NCI-H460 (cell line): ENCODE measurements at places on chromosomes 7 and 10. TPM values are rescaled to one million over a fixed set of nuclear protein-coding genes. Genes with fewer than 3 reads are reported as not detected.

KNDC1 gene
- 0.09 and 1.1 TPM in 2 replicates for total RNA-seq

TRIL gene
- 0.05 and 0.12 TPM in 2 replicates for total RNA-seq

PRR15 gene
- total RNA-seq: not detected in 2 replicates

TMEM130 gene
- total RNA-seq: not detected in 2 replicates

TMEM270 gene
- total RNA-seq: 0.55 TPM in 1 of 2 replicates, not detected in the other

RARRES2 gene
- total RNA-seq: not detected in 2 replicates

CTBP2 gene
- 75.1 and 77.3 TPM in 2 replicates for total RNA-seq

GLI3 gene
- 2.9 and 3.0 TPM in 2 replicates for total RNA-seq

DNA sequence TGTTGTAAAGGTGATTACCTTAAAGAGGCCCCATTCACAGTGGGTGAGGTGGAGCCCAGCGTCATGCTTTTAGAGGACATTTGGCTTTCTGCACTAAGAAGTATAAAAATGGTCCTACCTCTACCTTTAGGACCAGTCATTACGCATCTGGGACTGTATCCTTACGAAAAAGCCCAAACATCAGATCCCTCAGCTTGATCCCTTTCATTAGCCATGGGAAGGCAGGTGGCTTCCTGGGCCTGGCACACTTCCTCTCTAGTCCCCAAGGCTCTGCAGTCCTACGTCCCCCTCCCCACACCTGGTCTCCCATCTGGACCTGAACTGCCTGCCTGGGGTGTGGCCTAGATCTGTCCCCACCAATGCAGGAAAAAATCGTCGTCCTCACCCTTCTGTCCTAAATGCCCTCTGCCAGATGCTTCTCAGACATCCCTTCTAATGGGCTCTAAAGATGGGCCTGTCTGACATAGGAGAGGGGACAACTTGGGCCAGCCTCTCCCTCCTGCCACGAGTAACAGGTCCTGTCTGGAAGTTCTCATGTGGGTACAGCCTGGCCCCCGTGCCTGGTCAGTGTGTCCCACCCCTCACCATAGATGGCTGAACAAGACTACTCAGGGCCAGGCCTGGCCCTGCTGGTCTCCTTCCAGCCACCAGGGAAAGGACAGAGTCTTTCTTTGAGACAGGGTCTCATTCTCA is 11.8 kb upstream of the SLC18A3 start:
- DNase-seq: no peak

DNA sequence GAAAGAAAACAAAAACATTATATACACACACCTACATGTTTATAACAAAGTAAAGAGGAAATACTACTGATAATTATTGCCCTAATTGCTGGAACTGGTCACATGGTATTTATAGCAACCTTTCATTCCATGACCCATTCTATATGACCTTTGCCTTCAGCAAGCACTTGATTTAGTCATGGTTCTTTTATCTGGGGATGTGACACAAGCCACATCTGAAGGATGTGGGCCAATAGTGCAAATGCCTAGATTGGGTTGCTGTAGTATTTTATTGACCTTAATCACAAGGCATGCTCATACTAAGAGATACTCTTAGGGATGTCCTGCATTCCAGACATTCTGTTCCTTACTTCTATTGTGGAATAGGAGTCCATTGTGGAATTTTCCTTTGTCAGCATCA is 723.5 kb upstream of the POM121L12 start:
- no peak for DNase-seq

DNA sequence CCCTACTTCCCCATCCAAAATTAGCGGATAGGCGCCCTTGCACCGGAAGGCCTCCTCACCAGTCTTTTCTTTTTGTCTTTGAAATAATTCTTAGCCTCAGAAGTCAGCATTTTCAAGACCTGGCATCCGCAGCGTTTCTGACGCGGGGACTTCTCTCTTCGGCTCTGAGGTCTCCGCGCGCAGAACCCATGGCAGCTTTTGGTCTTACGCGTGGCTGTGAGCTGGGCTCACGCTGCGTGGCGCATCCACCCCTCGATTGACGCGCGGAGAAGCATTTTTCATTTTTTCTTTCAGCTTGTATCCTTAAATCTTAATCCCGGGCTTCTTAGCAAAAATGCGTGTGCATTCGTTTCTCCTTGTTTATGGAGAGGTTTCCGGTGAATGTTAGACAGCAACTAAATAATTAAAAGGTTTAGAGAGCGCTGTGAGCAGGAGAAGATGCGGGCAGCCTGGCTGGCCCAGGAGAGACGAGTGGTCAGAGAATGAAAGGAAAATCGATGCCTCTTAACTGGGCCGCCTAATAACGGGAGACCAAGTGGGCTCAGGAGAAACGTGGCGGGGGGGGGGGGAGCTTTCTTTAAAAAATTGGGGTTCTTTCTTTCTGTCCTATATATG is 2.0 kb upstream of the GATA3 start:
- no peak for DNase-seq

- no peak for DNase-seq
These were observed 39.9 kb downstream of the CAMK1D start for GRCh38 chr10:12389154-12389734.

GRCh38 chr10:10490581-10490980 is 527.1 kb upstream of the CELF2 start:
- no peak for DNase-seq

GRCh38 chr10:81288544-81288943 is 586.5 kb upstream of the NRG3 start:
- no peak for DNase-seq

GRCh38 chr10:109974504-109975191 is 33.1 kb upstream of the ADD3 start:
- DNase-seq: no peak

DNA sequence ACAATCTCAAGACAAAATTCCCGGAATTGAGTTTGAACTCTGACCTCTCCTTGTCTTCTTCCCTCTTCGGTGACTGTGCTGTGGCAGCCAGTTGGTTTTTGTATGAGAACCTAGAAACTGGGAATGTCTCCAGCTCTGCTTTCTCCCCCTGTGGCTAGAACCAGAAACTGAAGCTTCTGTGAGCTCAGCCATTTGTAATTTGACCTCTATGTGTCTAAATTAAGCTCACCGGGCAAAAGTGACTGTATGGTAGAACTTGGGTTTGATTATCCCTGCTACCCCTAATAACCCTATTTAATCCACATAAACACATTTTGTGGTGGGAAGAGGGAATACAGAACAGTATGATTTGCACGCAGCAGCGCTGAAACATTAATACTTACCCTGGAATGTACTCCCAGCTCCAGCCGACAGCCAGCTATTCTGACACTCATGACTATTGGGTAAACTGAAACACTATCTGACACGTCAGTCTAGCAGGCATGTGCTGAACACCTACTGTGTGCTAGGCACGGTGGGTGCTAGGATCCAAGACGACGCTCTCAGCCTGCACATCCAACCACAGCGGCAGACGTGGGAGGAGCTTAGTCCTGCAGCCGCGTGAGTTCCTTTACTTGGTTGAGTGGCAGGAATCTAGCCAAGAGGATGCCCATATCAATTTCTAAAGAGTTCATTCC is 324.8 kb downstream of the SFMBT2 start:
- no peak for DNase-seq

DNA sequence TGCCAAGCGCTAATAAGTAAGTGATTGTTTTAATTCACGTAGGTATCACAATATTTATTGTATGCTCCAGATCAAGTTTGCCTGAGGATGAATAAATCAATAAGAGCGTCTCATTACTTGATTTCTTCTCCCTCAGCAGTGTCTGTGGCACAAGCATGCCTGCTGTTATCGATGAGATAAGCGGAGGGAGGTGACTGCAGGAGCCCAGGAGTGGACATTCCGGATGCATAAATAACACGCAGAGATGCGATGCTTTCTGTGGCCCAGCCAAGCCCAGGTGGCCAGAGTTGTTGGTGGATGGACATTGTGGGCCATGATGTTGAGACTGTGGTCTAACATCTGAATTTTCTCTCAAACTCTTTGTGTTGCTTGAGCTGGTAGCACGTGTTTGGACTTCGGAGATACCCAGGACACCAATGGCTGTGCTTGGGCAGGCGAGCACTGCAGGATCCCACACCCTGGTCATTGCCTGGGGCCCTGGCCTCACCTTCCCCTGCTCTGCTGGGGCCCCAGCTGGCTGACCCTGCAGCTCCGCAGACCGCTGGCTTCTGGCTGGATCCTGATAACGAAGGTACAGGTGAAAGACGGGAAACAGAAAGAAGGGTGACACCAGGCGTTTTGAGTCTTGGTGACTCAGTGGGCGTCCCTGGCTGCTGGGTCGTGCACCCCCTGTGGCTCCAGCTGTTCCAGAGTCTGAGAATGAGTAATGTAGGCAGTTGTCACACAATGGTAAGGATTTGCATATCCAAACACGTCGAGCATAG is 31.2 kb upstream of the MNX1 start:
- no peak for DNase-seq

- peak; percentile 44 for DNase-seq
These were observed 39.2 kb upstream of the PPP1R3C start for GRCh38 chr10:91672021-91672608.

DNA sequence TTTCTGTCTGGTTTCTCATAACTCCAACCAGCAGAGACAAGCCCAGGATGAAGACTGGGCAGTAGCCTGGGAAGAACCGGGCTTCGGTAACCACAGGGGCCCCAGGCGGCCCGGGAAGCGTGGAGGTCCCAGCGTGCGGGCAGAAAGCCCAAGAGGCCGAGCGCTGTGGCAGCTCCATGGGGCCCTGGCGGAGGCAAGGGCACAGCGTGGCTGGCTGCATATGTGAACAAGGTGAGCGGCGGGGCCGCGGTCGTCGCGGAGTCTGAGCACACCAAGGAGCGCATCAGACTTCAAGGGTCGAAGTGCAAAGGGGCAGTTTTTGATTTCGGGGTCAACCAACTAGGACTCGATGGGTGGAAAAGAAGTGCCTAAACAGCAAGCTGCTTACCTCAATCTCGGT is 45.9 kb downstream of the AKR1D1 start:
- no peak for DNase-seq

- DNase-seq: no peak
These were observed 129.2 kb downstream of the SORBS1 start for GRCh38 chr10:95431900-95432342.

- no peak for DNase-seq
These were observed 3.2 kb downstream of the OPN4 start for GRCh38 chr10:86657396-86658011.

DNA sequence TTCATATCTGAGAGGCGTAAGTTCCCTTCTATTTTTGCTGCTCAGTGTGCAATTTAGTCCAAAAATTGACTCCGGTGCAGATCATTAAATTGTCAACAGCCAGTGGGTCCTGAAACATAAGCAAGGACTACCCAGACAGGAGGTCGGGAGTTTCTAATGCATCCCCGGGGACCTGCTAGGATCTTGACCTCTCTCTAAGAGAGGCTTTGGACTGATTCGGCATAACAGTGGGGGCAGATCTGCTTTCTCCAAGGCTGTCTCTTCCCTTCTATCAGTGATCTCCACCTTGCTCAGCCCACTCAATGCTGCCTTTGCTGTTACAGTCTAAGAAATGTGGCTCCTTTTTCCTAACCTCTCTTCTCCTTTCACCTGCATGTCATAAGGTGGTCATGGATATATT is 199.1 kb upstream of the NRP1 start:
- no peak for DNase-seq

DNA sequence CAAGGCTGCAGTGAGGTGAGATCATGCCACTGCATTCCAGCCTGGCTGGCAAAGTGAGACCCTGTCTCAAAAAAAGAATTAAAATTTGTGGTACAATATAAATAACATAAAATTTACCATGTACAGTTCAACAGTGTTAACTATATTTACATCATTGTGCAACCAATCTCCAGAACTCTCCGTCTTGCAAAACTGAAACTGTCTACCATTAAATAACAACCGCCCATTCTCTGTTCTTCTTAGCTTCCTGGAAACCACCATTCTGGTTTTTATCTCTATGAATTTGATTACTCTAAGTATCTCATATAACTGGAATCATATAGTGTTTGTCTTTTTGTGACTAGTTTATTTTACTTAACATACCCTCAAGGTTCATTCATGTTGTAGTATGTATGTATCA is 167.6 kb downstream of the AUTS2 start:
- no peak for DNase-seq

DNA sequence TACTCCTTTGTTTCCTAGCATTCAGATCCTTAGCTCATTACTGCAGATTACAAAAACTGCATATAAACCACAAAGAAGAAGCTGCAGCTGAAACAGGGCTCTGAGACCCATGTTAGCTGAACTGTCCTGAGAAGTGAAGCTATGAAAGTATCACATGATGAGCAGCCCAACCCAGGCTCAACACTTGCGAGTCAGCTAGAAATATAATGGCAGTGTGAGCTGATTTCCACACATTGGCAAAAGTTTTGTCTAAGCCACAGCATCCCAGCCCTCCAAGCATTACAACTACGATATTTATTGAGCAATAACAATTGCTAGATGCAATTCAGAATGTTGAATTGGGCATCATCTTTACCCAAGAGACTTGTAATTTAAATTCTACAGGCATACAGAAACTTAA is 34.5 kb upstream of the SKAP2 start:
- no peak for DNase-seq

DNA sequence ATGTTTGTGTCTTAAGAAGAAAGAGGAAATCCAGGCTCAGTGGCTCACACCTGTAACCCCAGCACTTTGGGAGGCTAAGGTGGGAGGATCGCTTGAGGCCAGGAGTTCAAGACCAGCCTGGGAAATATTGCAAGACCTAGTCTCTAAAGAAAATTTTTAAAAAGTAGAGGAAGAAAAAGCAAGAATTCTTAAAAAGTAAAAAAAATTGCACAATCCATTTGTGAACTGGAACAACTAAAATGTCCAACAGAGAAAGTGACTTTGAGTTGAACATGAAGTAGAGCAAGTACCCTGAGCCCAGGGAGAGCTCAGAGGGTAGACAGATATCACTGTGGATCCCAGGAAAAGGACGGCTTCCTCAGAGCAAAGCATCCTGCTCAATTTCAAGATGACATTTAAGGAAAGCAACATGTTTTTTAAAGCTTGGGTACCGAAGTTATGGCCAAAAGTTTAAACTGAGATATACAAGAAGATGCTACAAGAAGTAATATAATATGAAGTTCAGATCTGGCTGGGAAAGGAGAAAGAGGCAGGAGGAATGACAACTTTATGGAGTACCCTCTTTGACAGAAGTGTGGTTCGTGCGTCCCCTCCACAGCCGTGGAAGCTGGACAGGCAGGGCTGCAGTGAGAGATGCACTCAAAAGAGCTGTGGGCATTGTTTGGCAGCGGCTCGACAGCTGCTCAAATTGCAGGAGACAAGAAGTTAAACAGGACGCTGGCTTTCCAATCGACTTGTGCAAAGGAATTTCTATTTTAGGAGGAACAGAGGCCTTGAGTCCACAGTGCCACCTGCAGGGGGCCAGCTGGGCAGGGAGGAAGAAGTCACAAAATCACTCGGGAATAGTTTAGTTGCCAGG is 201.3 kb downstream of the JCAD start:
- DNase-seq: peak; percentile 59

DNA sequence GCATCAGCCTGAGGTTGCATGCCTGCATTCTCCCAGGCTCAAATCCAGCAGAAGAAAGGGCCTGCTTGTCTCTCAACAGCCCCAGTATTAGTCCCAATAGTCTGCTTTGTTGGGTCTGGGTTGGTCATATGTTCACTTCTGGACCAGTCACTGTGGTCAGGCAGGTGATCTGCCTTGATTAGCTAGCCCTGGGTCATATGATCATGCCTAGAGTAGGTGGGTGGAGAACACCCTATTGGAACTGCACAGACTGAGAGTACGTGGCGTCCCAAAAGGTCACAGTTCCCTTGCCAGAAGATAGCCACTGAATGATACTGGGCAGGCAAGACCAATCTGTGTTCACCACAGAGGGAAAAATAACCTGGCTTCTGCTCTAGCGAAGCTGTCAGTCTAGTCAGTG is 80.1 kb downstream of the SH2D4B start:
- no peak for DNase-seq

GRCh38 chr7:48760528-48761265 is 163.7 kb upstream of the CDC14C start:
- no peak for DNase-seq
